ENCODE measurements at places on chromosomes 5 and 9.
A peak's percentile ranks its signal among the peaks of the same experiment; 100 is the strongest.

DNA sequence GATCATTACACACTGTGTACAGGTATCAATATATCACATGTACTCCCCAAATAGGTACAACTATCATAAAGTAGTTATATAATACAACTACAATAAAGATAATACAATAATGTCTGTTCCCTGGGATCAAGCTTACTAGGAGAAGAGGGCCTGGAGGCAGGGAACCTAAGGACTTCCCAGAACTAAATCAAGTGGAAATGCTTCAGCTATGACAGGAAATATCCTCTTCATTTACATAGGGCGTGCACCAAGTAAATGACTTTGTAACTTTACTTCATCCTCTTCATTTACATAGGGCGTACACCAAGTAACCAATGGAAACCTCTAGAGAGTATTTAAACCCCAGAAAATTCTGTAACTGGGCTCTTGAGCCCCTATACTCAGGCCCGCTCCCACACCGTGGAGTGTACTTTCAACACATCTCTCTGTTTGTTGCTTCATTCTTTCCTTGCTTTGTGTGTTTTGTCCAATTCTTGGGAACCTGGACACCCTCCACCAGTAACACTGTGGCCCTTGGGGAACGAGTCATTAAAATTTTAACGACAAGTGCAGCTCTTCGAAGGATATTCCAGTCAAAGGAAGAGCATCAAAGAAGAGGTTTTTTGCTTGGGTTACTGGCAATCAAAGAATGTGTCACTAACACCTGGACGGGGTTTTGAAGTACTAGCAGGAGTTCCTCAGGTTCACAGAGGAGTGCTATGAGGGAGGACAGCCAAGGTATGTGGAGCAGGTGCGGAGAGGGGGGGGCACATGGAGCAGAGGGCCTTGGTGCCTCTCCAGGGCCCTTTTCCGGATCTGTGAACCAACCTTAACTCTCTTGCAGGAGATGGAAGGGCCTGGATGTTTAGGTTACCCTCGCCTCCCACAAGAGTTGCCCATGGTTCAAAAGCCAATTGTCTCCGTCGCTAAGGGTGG lies 106.6 kb upstream of the DAP start:
- DNase-seq, result no peak

DNA sequence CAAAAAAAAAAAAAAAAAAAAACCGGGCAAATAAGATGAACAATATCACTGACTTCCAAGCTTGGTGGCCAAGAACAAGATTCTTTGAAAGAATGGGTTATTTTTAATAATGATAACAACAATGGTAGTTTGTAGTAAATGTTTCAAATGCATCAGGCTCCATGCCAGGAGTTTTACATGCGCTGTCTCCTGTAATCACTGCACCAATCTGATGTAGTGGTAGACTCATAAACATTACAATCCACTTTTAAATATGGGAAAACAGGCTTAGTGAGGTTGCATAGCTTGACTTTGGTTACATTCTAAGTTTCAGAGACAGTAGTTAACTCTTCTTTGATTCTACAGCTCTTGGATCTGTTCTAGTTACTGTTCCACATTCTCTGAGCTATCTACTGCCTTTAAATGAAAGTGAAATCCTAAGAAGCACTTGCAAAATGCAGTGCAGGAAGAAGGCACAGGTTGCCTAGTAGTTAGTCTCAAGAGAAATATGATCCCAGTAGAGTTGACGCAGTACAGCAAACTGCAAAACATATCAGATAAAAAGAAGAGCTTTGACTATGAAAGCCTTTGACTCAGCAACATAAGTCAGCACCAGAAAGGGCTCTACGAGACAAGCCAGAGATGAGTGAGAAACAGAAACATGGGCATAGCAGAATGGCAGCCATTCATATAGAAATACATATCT lies 62.1 kb downstream of the PDE4D start:
- DNase-seq, result peak; percentile 26

- DNase-seq, result no peak
Observed at GRCh38 chr5:176418251-176418650, 1.9 kb upstream of the CLTB start.

- DNase-seq, result no peak
Observed at GRCh38 chr5:126031989-126032716, 391.1 kb upstream of the GRAMD2B start.

- DNase-seq, result no peak
Observed at GRCh38 chr5:62007457-62007856, 298.5 kb upstream of the KIF2A start.

DNA sequence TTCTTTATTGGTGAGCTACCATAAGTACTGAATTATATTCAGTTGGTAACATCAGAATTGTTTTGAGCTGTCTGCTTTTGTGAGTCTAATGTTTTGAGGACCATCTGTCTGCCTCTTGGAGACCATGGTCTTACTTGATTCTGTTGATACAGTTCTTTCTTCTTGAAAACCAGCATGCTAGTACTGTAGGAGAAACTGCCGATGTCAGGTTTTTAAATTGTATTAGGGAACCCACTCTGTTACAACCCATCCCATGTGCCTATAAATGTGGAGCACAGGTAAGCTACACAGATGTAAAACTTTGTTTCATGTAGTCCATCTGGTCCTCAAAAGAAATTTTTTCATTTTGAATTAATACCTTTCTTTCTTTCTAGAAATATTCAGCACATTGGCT lies 103.4 kb upstream of the DMRTA1 start:
- no peak for DNase-seq

DNA sequence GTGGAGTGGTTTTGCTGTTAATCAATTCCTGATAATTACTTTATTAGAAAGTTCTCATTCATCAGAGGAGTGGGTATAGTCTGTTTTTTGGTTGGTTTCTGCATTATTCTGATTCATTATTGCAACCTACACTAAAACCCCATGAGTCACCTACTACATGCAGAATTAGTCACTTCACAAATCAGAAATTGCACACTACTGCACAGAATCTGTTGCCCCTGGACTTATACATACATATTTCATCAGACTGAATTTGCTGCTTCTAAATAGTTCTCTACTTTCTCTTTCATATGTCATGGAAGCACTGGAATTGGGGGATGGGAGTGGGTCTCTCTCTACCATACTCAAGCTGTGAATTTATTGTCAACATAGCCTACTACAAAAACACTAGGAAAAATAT lies 585.1 kb downstream of the DNAH5 start:
- DNase-seq, result no peak

DNA sequence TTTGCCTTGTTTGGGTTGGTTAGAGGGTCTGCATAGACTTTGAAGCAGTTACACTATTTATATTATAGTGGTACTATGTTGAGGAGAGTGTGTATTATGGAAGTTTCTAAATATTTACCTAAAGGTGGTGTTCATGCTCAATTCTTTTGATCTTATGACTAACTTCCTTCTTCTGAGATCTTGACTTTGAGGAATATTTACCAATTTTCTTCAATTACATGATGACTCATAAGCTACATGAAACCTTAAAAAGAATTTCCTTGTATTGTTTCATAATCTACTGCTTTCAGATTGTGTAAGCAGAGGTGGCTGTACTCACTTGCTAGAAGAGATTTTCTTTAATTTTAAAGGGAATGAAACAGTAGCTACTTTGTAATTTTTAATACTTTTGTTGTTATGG lies 276.1 kb downstream of the TAF11L14 start:
- DNase-seq, result no peak

DNA sequence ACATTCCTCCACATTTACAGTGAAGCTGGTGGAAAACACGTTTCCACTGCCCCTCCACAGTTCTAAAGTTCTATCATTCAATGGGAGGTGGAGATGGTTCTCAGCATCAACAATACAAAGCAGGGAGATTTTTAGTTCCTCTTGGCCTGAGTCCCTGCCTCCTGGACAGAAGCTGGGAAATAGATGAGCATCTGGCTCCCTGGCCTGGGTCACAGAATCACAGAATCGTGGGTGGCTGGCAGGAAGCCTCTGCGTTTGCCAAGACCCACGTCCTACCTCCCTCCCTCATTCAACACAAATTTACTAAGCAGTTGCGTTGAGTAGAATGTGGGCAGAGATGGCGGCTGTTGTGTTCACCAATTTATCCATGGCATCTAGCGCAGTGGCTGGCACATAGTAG lies 5.2 kb upstream of the PPARGC1B start:
- DNase-seq, result no peak

- no peak for DNase-seq
Observed at GRCh38 chr5:56155992-56156584, 77.0 kb downstream of the ANKRD55 start.

DNA sequence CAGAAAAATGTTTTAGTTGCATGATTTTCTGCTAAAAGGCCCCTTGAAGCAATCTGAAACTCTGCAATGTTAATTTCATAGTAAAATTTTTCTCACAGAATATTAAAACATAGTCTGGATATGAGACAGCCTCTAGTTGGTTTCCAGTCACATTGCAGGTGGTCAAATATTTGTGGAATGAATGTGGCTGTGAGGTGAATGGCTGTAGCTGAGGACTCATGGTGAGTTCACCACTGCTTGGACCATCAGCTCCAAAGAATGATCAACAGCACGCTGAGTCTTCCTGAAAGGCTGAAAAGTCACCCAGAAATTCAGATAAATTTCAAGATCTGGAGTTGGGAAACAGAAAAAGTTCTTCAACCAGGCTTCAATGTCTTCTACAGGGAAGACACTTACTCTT lies 79.8 kb downstream of the MAT2B start:
- DNase-seq, result no peak

- no peak for DNase-seq
Observed at GRCh38 chr5:43146958-43147357, 26.2 kb downstream of the ZNF131 start.

DNA sequence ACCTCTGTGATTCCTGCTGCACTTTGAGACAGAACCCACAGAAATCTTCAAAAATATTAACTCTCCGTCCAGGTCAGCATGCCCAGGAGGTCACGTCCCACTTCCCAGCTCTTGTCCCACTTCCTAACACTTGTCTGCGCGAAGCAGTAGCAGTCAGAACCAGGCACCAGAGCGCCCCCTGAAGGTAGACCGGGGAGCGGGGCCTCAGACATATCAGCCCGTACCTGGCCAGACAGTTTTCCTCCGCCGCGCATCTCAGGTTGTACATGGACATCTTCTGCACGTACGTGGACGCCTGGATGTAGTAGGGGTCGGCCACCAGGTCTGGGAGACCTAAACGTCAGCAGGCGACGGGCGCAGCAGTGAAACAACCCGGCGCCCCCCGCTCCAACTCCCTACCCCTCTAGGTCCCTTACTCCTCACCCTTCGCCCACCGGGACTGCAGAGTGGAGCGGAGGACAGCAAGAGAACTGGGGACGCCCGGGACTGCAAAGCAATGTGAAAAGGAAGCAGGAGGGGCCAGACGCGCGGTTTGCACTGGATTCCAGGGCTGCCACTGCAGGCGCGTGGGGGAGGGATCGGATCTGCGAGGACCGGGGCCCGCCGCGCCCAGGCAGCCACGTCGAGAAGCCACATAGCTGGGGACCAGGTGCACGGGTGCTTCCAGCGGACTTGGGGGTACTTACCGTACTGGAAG lies 1.2 kb downstream of the LOX start:
- DNase-seq, result peak; percentile 85

- no peak for DNase-seq
Observed at GRCh38 chr9:127873886-127874285, 3.6 kb downstream of the AK1 start.

GRCh38 chr9:114031948-114032840 lies 45.9 kb downstream of the AMBP start:
- DNase-seq, result no peak

- DNase-seq, result no peak
Observed at GRCh38 chr9:114315723-114316363, 7.1 kb upstream of the ORM1 start.

DNA sequence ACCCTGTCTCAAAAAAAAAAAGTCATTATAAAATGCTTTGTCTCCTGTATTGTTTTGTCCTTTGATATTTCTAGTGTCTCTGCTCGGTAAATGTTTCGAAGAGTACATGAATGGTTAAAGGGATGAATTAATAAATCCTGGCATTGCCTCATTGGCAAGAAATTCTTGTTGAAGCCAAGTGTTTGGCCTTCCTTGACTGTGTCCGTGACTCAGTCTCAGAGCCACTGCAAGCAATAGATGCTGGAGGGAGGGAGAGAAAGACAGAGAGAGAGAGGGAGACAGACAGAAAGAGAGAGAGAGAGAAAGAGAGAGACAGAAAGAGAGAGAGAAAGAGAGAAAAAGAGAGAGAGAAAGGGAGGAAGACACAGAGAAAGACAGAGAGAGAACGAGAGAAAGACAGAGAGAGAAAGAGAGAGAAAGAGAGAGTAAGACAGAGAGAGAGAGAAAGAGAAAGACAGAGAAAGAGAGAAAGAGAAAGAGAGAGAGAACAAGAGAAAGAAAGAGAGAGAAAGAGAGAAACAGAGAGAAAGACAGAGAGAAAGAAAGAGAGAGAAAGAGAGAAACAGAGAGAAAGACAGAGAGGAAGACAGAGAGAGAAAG lies 72.5 kb upstream of the RXRA start:
- DNase-seq, result no peak

- DNase-seq, result no peak
Observed at GRCh38 chr9:21744841-21745240, 57.6 kb upstream of the MTAP start.

DNA sequence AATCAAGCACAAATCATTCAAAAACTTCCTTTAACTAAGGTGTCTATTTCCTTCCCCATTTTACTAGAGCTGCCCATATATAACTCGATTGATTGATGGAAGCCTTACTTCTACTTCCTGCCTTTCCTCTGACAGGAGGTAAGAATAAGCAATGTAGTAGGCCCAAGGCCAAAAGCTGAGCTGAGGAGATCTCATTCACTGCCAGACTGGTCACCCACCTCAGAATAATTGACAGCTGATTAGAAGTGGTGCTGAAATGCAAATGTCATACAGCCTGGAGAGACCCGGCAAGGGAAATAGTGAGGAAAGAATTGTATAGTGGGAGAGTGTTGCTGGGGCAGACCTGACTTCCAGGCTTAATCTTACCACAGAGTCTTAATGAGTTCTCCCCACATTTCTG lies 239.9 kb downstream of the SAXO1 start:
- DNase-seq, result no peak

DNA sequence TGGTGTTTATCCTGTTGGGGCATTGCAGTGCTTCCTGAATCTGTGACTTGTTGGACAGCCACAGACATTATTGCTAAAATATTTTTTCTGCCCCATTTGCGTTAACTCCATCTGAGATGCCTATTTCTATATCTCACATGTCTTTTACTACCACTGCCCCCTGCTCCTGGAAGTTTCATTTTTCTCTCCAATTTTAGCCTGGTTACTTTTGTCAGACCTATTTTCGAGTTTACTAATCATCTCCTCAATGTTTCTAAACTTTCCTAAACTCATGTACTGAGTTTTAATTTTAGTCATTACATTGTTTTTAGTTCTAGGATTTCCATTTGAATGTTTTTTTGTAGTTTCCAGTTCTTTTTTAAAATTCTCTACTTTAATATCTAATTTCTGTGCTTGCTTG lies 17.6 kb downstream of the HAPLN1 start:
- DNase-seq, result no peak

- DNase-seq, result no peak
Observed at GRCh38 chr9:37566716-37567115, 9.5 kb downstream of the FBXO10 start.
